ENCODE measurements at places on chromosomes 4 and X. TPM values are rescaled to one million over a fixed set of nuclear protein-coding genes. Genes with fewer than 3 reads are reported as not detected.

The ARMCX1 gene
- total RNA-seq = 0.21 TPM

The MGAT4D gene
- not detected for total RNA-seq

The DAPP1 gene
- 50.4 TPM for total RNA-seq

The RNF113A gene
- total RNA-seq = 31.1 TPM

The ADGRG4 gene
- not detected for total RNA-seq

The JCHAIN gene
- 2.8 TPM for total RNA-seq

The TMPRSS11F gene
- not detected for total RNA-seq

GRCh38 chrX:65671966-65672365 lies 4.5 kb downstream of the MSN start:
- peaks cover 44% of the 10 kb centered on the region for H3K4me1 ChIP-seq
- peaks cover 6% of the 10 kb centered on the region for H3K36me3 ChIP-seq
- peak overlapping the region; percentile 94 for H3K27ac ChIP-seq
- peak overlapping the region; percentile 92 for H3K4me3 ChIP-seq
- no peaks in the 10 kb centered on the region for H3K27me3 ChIP-seq

DNA sequence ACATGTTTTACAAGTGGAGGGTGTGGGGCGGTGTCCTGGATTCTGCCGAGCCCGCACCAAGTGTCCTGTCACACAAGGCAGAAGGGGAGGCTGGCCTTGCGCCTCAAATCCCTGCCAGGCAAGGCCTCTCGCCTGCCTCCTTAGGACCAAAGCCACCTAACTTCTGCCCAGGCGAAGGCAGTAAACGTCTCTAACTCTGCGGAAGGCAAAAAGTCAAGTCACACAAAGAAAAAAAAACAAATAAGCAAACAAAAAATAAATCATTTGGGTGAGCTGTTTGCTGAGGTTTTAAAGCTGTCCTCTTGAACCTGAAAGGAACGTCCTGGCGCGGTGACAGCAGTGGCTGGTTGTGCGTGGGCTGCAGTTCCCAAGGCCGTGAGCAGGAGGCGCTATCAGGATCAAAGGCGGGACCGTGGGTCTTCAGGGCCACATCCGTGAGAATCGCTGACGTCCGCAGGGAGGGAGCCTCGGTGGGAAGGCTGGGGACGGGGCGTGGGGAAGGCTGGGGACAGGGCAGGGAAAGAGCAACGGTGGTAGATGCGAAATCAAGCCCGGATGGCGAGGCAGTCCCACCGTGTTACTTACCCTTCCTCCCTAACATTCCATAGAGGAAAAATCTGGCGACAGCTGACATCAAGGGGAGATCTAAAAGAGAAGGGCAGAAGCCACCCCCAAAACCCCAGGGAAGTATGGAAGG lies 99.1 kb downstream of the TRAPPC11 start:
- DNase-seq = no peak
- no peaks in the 10 kb centered on the region for H3K4me1 ChIP-seq
- H3K27me3 ChIP-seq = peaks cover 43% of the 10 kb centered on the region

GRCh38 chr4:24589448-24589847 lies 5.1 kb upstream of the DHX15 start:
- H3K4me3 ChIP-seq = no peak overlapping the region
- no peaks in the 10 kb centered on the region for H3K36me3 ChIP-seq
- H3K27ac ChIP-seq = no peak overlapping the region
- H3K4me1 ChIP-seq = no peaks in the 10 kb centered on the region
- no peak for DNase-seq

DNA sequence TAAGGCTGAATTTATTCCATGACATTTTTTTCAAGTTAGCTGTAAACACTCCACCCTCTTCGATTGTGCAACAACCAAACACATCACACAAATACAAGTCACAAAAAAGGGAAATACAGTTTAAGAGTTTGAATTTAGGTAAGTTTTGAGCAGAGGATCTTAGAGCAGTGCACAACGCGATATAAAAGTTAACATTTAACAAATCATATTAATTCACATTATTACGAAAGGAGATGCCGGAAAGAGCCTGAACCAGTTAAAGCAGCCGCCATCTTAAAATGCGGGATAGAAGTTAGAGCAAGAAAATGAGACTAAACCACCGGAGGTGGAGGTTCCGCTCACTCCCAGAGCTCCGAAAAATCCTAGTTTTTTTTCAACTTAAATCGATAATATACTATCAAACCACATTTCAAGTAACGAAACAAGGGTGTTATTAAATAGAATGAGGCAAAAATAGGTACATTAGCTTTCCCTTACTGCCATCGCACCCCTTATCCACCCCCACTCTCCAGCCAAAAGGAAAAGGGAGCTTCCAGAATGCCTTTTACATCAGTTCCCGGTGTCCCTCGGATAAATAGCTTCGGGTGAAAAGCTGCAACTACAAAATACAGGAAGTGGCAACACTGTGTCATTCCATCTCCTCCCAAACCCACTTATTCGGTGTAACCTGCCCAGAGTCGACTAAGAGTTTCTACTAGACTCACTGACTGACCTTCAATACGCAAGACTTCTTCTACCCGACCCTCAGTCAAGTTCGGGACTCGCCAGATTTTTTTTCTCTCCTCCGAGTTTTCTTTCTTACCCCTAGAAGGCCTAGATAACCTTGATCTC lies 1.9 kb downstream of the UBE2D3 start:
- H3K27me3 ChIP-seq = no peaks in the 10 kb centered on the region
- peaks cover 2% of the 10 kb centered on the region for H3K36me3 ChIP-seq
- H3K4me3 ChIP-seq = no peak overlapping the region

GRCh38 chr4:11710453-11711093 lies 281.9 kb upstream of the HS3ST1 start:
- H3K4me1 ChIP-seq = no peaks in the 10 kb centered on the region
- H3K27me3 ChIP-seq = peaks cover 15% of the 10 kb centered on the region
- no peak for DNase-seq
- no peaks in the 10 kb centered on the region for H3K36me3 ChIP-seq
- no peak overlapping the region for H3K4me3 ChIP-seq

GRCh38 chr4:123651536-123652180 lies 255.1 kb downstream of the SPRY1 start:
- DNase-seq = no peak
- no peaks in the 10 kb centered on the region for H3K36me3 ChIP-seq
- no peaks in the 10 kb centered on the region for H3K4me1 ChIP-seq
- no peak overlapping the region for H3K4me3 ChIP-seq

- H3K36me3 ChIP-seq = no peaks in the 10 kb centered on the region
- no peaks in the 10 kb centered on the region for H3K4me1 ChIP-seq
- no peak overlapping the region for H3K4me3 ChIP-seq
- DNase-seq = no peak
These were observed 574.6 kb downstream of the RAPGEF2 start for GRCh38 chr4:159677521-159677920.

DNA sequence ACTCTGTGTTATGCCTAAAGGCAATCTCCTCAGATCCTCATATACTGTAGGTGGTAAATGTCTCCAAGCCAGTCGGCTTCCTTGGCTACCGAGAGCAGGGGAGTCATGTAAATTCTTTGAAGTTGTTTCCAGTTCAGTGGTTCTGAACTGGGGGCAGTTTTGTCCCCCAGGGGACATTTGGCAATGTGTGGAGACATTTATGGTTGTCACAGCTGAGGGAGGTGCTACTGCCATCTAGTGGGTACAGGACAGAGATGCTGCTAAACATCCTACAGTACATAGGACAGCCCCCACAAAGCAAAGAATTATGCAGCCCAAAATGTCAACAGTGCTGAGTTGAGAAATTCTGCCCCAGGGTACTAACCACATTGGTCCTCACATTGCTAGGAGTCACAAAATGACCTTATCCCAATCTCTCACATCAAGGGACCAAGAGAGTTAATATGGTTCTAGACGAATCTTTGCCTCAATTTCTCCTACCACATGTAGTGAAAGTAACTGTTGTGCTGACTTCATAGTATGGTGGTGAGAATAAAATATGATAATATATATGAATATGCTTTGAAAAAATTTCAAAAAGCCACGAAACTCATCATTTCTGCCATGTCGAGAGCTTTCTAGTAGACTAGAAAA lies 104.4 kb upstream of the ARHGAP24 start:
- H3K4me3 ChIP-seq = no peak overlapping the region
- H3K36me3 ChIP-seq = no peaks in the 10 kb centered on the region
- H3K27ac ChIP-seq = no peak overlapping the region
- H3K4me1 ChIP-seq = no peaks in the 10 kb centered on the region
- H3K27me3 ChIP-seq = no peaks in the 10 kb centered on the region

DNA sequence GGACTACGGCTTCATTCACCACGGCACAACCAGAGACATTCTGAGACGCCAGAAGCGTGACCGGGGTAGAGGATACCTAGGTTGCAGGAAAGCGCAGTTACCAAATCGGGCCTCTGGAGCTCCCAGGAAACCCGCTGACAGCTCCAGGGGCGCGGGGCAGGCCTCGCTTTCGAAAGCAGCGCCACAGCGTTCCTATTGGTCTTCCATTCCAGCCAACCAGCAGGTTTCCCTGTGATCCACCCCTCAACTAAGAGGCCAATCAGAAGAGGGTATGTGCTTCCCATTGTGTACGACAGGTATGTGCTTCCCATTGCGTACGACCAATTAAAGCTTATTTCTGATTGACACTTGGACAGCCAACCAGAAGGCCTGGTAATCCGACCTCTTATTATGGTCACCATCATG lies 14.9 kb downstream of the SNX12 start:
- no peak overlapping the region for H3K27ac ChIP-seq
- no peaks in the 10 kb centered on the region for H3K27me3 ChIP-seq
- H3K4me1 ChIP-seq = peaks cover 8% of the 10 kb centered on the region
- peak overlapping the region; percentile 61 for H3K4me3 ChIP-seq
- no peak for DNase-seq

DNA sequence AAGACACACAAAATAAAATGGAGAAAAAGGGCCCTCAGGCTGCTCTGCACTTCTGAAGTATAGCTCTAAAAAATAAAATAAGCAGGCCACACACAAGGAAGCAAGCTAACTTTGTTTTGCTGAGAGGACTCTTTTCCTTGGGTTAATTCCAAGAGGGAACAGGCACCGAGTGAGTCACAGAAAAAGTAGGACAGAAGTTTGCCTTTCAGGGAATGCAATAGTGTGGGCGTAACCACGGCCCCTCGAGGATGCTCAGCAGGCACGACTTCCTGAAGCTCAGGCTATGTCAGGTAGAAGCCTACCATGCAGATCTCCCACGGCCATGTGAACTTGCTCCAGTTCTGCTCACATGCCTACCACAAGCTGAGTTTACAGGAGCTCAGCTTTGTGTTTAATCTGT lies 22.1 kb downstream of the PPP1R2C start:
- H3K27me3 ChIP-seq = no peaks in the 10 kb centered on the region
- H3K27ac ChIP-seq = no peak overlapping the region
- H3K4me3 ChIP-seq = no peak overlapping the region

DNA sequence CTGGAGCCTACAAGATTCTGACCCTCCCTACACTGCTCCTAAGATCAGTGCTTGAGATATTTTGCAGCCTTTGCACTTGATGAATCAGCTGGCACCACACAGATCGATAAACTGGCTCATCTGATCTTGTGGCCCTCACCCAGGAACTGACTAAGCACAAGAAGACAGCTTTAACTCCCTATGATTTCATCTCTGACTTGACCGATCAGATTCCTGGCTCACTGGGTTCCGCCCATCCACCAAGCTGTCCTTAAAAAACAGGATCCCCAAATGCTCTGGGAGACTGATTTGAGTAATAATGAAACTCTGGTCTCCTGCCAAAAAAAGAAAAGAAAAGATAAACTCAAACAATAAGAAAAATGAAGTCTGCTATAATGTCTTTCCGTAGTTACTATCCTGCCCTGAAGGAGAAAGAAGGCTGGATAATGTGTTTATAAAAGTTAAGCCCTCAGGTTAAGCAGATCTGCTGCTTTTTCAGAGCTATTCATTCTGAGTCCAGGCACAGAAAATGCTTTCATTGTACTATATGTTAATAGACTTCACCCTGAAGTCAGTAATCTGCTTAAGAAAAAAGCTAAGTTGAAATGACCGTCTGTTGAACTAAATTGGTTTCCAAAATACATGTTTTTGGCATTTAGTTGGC lies 795.2 kb downstream of the TRIML1 start:
- no peaks in the 10 kb centered on the region for H3K27me3 ChIP-seq
- H3K4me3 ChIP-seq = no peak overlapping the region
- H3K36me3 ChIP-seq = no peaks in the 10 kb centered on the region
- no peak for DNase-seq
- H3K4me1 ChIP-seq = no peaks in the 10 kb centered on the region
- no peak overlapping the region for H3K27ac ChIP-seq

Measured in T-helper 17 cell (primary cell).